ENCODE measurements at places on chromosomes 12 and 14. TPM values are rescaled to one million over a fixed set of nuclear protein-coding genes. Genes with fewer than 3 reads are reported as not detected.

- DNase-seq: no peak
- no peaks in the 10 kb centered on the region for H3K36me3 ChIP-seq
- H3K4me1 ChIP-seq: no peaks in the 10 kb centered on the region
- no peaks in the 10 kb centered on the region for H3K27me3 ChIP-seq
These were observed 19.2 kb upstream of the OS9 start for GRCh38 chr12:57674691-57675090.

DNA sequence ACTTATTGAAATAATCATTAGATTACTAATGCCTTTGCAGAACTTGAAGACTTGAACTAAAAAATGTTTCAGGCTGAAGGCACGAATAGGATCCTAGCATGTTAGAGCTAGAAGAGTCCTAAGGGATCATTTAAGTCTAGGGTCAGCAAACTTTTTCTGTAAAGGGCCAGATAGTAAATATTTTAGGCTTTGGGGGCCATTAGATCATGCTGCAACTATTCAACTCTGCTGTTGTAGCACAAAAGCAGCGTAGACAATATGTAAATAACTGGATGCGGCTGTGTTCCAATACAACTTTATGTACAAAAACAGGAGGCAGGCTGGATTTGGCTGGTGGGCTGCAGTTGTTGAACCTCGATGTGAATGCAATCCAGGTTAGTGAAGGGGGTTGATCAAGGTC, 221.7 kb downstream of the ATP23 start:
- H3K4me3 ChIP-seq: no peak overlapping the region
- no peaks in the 10 kb centered on the region for H3K36me3 ChIP-seq
- H3K4me1 ChIP-seq: no peaks in the 10 kb centered on the region
- H3K27ac ChIP-seq: no peak overlapping the region

GRCh38 chr12:132622437-132623071, 4.0 kb downstream of the P2RX2 start:
- no peak overlapping the region for H3K27ac ChIP-seq
- H3K36me3 ChIP-seq: peaks cover 4% of the 10 kb centered on the region
- DNase-seq: no peak
- H3K27me3 ChIP-seq: peaks cover 16% of the 10 kb centered on the region
- H3K4me1 ChIP-seq: peaks cover 4% of the 10 kb centered on the region

ANAPC7 gene
- 67.5 TPM for total RNA-seq

- no peaks in the 10 kb centered on the region for H3K36me3 ChIP-seq
- no peaks in the 10 kb centered on the region for H3K27me3 ChIP-seq
- H3K4me3 ChIP-seq: no peak overlapping the region
- no peak overlapping the region for H3K27ac ChIP-seq
- DNase-seq: no peak
- H3K4me1 ChIP-seq: no peaks in the 10 kb centered on the region
These were observed 38.5 kb downstream of the TSPAN11 start for GRCh38 chr12:30964896-30965612.

DNA sequence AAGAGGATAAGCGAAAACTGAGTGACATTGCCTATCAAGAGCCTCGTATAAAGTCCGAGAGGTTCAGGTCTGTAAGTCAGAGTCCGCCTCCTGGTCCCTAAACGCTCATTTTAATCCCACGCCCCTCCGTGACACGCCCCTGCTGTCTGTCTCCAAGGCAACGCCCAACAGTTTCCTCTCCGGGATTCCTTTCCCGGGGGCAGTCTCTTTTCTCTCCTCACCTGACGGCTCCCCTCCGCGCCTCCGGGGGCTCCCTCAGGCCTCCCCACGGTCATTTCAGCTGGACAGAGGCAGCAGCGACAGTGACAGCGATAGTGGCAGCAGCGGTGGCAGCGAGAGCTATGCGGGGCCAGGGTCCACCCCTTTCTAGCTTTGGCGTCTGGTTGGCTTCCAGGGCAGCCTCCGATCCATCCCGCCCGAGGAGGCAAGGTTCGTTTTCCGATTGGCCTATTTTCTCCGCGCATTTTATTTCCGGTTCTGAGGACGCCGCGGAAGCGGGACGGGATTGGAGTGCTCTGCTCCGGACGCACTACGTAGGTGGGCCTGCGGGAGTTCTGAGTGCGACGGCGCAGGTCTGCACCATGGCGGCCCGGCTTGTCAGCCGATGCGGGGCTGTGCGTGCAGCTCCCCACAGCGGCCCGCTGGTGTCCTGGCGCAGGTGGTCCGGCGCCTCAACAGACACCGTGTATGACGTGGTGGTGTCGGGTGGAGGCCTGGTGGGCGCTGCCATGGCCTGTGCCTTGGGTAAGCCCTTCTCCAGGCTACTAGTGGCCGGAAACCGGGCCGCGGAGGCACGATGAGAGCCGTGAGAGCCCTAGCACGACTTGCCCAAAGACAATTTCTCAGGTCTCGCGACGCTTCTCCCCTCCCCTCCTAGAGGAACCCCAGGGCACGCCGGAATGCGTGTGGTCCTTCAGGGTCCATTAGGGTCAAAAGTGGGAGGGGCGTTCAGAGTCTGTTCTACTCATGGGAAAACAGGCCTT, at the start of the genes COQ6 and FAM161B:
Gene COQ6 (plus strand): TSS at position 551 of the 983 bp plus-strand sequence. CDS start 31 bp downstream, at position 582.
Gene FAM161B (minus strand): TSS at position 343 of the 983 bp plus-strand sequence. CDS start 68 bp downstream, at position 275.
- H3K4me3 ChIP-seq: peak within 1 kb of the TSS; percentile 97
- no peaks in the 10 kb centered on the region for H3K27me3 ChIP-seq
- H3K36me3 ChIP-seq: peaks cover 6% of the 10 kb centered on the region
- DNase-seq: peak; percentile 94
- H3K4me1 ChIP-seq: peaks cover 13% of the 10 kb centered on the region

- H3K4me1 ChIP-seq: no peaks in the 10 kb centered on the region
- DNase-seq: no peak
- H3K36me3 ChIP-seq: peaks cover 16% of the 10 kb centered on the region
- no peaks in the 10 kb centered on the region for H3K27me3 ChIP-seq
- H3K27ac ChIP-seq: no peak overlapping the region
- no peak overlapping the region for H3K4me3 ChIP-seq
These were observed 74.4 kb downstream of the POLR3B start for GRCh38 chr12:106431839-106432411.
